Panc1 (cell line): ENCODE measurements at places on chromosomes 1 and 21. TPM values are rescaled to one million over a fixed set of nuclear protein-coding genes. Genes with fewer than 3 reads are reported as not detected.

TFF1 gene
- 0.36 TPM for total RNA-seq

GRCh38 chr1:160460683-160461287 lies 60.4 kb downstream of the VANGL2 start:
- no peaks in the 10 kb centered on the region; the same call in 1 of the 2 replicates for H3K4me1 ChIP-seq
- no peak overlapping the region for H3K4me3 ChIP-seq
- no peak overlapping the region for H3K27ac ChIP-seq
- no peak for DNase-seq
- H3K27me3 ChIP-seq = peaks cover 4% of the 10 kb centered on the region; the same call in 1 of the 2 replicates

DNA sequence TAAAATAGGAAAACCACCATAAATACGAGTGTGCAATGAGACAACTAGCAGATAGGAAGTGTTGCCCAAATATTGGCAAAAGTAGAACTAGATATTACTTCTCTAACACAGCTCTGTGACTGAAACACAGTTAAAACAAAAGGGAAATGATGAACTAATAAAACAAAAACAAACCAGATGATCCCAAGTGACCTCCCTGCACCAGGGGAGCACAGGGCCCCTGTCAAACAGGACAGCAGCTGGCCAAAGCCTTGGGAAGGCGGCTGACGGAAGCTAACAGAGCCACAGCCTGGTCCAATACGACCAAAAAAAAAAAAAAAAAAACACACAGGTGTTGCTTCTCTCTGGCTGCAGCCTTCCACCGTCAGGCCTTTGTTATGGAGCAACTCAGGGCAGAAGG lies 17.8 kb downstream of the ZBTB17 start:
- no peaks in the 10 kb centered on the region for H3K36me3 ChIP-seq
- no peak overlapping the region for H3K27ac ChIP-seq
- peaks cover 9% of the 10 kb centered on the region for H3K4me1 ChIP-seq
- no peak for DNase-seq

SRP9 gene
- 282 TPM for total RNA-seq

DNA sequence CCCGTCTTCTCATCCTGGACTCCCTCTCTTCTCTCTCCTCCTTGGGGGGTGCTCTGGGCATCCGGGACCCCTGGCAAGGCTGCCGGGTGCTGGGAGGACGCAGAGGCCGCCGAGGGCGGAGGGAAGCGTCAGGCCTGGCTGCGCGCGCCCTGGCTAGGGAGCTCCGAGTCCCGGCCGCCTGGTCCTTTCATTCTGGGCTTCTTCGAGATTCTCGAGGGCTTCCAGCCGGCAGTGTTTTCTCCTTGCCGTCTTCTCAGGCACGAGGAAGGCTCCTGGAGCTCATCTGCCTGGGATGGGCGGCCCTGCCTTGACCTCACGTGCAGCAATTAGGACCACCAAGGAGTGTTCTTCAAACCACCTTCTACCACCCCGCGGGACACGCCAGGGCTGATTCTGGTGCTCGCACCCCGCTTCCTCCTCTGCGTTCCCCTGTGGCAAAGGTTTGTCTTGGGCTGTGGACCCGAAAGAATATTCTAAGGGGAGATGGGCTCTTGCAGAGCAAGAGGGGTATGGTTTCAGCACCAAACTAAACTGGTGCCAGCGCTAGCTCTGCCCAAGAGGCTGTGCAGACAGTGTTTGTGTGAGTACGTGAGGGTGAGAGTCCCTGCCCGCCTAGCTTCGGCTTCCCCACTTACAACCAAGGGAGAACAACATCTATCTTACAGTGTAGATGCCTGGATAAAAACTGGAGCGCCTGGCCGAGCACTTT lies 36.5 kb downstream of the PIK3CD start:
- H3K4me3 ChIP-seq = peak overlapping the region; percentile 79
- H3K36me3 ChIP-seq = no peaks in the 10 kb centered on the region
- no peak for DNase-seq
- H3K4me1 ChIP-seq = peaks cover 26% of the 10 kb centered on the region
- H3K27me3 ChIP-seq = no peaks in the 10 kb centered on the region
